ENCODE measurements at places on chromosomes 16 and 17.

DNA sequence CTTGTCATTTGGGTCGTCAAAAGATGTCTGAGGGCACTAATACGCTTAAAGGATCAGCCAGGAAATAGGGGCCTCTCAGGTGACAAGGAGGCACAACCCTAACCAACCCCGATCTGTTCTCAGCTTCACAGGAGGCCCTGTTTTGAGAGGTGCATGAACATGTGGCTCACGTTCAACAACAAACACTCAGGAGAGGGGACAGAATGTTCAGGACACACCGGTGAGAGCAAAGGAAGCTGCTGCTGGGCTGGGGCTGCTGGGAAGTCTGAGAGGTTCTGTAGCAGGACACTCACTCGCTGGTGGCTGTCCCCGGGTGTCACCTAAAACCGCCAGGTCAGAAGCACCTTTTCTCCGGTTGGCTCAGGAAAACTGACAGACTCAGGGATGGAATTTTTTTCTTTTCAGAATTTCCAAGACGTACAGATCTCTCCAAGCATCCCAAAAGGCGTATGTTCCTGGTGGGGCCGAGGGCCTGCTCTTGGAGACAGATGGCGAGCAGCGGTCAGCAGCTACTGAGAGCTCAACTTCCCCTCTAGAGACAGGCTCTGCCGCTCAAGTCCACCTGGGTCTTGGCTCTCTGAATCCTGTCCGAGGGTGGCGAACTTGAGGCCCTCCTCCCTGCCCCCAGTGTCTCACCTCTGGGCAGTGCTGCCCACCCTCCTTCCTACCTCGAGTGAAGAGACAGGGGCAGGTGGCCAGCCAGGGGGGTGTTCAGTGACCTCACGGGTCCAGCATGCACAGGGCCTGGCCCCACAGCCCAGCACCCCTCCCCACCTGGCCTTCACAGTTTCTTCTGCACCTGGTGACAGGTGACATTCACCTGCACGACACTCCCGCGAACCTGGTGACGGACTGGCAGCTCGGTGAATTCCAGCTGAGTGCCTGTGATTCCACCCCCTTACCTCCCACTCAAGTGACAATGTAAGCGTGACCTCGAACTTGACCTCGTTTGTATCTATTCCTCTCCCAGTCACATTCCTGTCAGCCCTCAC lies 22.9 kb downstream of the CLUH start:
- no peak for DNase-seq

DNA sequence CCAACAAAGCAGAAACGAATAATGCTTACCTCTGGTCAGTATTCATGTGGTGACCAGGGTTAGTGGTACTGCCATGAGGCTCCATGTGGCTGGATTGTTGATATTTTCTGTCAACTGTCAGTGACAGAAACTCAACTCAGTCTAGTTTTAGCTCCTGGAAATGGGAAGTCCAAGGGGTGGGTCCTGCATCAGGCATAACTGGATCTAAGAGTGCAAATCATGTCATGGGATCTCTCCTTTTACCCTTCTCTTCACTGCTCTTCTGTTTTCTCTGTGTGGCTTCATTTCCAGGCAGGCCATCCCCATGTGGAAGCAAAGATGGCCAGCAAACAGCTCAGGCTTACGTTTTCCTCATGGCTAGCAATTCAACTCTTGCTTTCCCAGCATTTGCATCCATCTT lies 39.0 kb upstream of the DHX40 start:
- no peak for DNase-seq

DNA sequence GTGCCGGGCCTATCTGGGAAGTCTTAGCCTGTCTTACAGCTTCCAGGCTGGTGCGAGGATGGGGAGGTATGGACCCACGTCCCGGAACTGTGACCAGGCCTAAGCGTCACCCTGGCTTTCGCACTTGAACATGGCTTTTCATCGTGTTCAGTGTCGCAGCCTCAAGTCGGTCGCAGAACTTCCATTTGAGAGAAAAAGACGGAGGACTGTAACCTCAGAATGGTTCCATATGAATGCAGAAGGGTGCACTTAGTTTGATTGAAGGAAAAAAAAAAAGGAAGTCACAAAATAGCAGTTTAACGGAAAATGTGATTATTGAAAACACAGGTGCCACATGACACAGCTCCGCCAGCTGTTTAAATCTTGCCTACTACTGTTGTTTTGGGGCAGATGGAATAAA lies 30.2 kb upstream of the JPT2 start:
- no peak for DNase-seq

DNA sequence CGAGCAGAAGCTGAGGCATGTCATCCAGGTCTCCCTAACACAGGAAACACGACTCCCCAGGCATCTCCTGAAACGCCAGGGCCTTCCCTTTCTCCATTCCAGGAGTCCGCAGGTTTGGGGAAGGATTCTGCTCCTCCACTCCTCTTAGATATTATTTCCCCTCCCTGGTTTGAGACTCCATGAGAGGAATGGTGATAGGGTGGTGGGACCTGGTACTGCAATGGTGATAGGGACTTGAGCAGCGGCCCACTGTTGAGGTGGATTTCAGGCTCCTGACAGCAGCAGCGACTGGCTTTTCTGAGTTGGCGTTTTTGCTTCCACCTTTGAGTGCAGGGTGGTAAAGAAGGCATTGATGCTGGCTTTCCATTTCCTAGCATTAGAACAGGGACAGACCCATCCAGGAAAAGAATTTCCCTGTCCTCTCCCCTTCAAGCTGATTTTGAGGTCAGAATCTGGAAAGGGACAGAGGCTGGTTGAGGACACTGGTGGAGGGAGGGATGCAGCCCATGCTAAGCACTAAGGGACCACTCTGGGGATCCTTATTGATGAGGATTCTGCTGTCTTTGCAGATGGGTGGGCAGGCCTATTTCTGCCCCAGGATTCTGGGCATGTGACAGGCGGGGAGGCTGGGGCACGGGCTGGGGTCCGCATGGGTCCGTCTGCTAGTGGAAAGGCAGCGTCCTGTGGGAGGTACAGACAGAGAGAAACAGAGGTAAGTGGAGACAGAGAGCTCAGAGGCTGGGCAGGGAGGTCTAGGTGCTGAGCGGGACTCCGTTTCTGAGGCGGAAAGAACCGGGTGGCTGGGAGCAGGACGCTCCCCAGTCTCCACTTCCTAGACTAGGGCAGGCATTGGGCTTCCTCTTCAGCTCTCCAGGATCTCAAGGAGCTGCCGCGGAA lies 1.3 kb upstream of the TBX4 start:
- DNase-seq, result no peak

- DNase-seq, result no peak
Measured at GRCh38 chr16:52271088-52271750, 275.7 kb downstream of the TOX3 start.

DNA sequence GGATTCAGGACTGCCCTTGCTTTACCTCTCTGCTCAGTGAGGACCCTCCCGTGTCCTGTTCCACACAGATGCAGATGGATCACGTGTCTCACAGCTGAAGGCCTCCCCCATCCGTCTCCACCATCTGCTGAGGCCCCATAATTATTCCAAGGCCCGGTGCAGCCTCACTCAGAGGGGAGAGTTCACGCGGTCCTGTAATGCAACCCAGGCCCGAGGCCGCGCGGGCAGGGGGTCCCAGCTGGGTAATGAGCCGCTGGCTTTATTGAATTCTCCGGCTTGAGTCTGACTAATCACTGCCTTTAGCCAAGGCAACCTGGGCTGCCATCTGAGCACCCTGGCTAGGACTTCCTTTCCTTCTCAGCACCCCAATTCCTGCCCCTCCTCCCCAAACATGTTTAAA lies 4.4 kb upstream of the WFIKKN2 start:
- no peak for DNase-seq
